ENCODE measurements at places on chromosomes 16 and 17. TPM values are rescaled to one million over a fixed set of nuclear protein-coding genes. Genes with fewer than 3 reads are reported as not detected.
A peak's percentile ranks its signal among the peaks of the same experiment; 100 is the strongest.

Gene PRCD
- 0.85 TPM for total RNA-seq

GRCh38 chr17:10010752-10011151 is 105.7 kb upstream of the RCVRN start:
- DNase-seq: no peak

DNA sequence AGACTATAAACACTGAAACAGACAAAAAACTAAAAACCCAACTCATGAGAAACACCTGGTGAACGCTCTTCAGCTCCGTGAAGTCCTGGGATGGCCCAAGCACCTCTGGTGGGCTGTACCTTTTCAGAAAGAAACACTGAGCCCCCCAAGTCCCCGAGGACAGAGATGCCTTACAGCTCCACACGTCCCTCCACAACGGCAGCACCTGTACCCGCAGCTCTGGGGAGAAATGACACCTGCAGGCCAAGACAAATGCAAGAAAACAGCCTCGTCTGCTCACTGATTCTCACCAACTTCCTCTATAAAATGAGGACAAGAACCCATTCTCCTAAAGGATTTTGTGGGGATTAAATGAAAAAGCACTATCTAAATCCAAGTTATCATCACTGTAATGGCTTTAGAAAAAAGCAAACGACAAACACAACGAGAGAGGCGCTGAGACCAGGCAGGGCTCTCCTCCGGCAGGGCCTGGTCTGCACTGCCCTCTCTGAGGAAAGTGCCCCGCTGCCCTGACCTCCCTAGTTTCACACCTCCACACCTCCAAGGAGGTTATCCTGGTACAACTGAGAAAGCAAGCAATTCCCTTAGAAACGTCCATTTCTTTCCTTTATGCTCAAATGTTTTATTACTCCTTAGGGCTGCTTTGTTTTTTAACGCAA is 114.9 kb downstream of the ZNF778 start:
- DNase-seq: no peak

GRCh38 chr17:45230787-45231480 is 9.2 kb downstream of the FMNL1 start:
- no peak for DNase-seq

DNA sequence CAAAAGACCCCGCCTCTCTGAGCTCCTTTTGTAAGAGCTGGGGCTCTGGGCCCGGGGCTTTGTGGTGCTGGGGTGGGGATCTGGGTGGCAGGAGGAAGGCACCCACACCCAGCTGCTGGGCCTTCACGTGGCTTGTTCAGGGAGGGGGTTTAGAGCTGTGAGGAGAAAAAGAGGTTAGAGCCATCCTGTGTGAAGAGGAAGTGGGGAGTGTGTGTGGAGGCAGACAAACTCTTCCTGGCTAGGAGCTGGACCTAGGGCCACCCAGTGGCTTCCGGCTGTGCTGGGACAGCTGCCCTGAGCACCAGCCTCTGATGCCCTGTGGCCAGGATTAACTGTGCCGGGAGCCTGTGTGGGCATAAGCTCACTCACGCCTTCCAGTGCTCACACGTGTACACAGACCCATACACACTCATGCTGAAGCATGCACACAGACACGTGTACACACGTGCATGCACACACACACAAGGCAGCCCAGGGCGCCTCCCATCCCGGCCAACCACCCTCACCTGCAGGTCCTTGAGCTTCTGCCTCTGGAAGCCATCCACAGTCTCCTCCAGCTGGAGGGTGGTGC is 7.4 kb downstream of the CIBAR2 start:
- no peak for DNase-seq

- DNase-seq: no peak
These were observed 12.9 kb downstream of the AKAP1 start for GRCh38 chr17:57097832-57098421.

Gene DRC3
- total RNA-seq: 4.5 TPM

Gene PYY
- total RNA-seq: not detected

Gene ZG16B
- 268 TPM for total RNA-seq

Gene HOXB6
- 0.40 TPM for total RNA-seq

Gene DHODH
- total RNA-seq: 4.4 TPM

DNA sequence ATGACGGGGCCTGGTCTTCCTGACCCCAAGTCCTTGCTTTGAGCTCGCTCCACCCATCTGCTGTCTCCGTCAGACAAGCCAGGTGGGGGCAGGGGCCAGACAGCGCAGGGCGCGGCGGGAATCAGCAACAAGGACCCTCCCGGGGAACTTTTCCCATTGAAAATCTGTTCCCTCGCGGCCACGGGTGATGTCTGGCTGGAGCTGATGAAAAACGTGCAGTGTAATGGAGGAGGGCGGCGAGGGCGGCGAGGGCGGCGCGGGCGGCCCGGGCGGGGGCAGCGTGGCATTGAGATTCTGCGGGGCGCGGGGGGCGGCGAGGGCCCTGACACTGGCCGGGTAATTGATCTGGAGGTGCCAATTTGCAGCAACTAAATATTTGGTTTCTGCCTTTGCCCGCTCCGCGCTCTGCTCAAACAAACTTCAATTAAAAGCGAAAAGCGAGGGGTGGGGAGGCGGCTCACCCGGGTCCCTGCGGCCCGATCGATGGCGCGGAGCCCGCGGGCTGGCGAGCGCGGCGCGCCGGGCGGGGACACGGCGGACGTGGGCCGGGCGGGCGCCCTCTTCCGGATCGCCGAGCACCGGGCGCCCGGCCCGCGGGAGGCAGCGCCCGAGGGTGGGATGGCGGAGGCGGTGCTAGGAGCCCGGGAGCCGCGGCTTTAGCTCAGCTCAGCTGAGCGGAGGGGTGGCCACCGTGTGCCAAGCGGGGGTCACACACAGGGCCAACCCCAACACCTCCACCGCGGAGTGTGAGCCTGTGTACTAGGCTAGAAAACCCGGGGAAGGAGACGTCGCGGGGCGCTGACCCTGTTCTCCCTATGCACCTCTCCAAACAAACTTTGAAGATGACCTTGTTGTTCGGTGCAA is 32.4 kb downstream of the DCAKD start:
- DNase-seq: no peak

Gene NDUFAF8
- total RNA-seq: 27.4 TPM

Gene NEK8
- 5.1 TPM for total RNA-seq

Gene MAP3K14
- 16.1 TPM for total RNA-seq

- DNase-seq: no peak
These were observed 17.3 kb upstream of the ERCC4 start for GRCh38 chr16:13902677-13903076.

Gene AANAT
- total RNA-seq: not detected

DNA sequence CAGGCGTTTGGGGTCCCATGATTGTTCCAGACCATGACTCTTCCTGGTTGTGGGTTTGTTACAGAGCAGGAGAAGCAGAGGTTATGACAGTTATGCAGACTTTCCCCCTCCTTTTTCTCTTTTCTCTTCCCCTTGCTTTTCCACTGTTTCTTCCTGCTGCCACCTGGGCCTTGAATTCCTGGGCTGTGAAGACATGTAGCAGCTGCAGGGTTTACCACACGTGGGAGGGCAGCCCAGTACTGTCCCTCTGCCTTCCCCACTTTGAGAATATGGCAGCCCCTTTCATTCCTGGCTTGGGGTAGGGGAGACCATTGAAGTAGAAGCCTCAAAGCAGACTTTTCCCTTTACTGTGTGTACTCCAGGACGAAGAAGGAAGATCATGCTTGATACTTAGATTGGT is 7.9 kb upstream of the TACO1 start:
- DNase-seq: no peak

DNA sequence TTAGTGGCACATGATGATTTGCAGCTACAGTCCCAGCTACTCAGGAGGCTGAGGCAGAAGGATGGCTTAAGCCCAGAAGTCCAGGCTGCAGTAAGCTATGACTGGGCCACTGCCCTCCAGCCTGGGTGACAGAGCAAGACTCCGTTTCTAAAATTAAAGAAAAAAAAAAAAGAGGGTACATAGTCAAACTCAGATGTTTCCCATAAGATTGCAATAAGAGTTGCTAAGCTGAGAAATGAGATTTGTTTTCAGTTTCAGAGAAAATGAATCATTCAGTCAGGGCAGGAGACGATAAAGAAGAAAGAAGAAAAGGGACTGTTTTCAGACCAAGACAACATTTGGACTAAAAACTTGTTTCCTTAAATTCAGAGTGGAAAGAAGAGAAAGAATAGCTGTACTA is 30.2 kb upstream of the PHLPP2 start:
- DNase-seq: no peak

Gene RCVRN
- 0.23 TPM for total RNA-seq

DNA sequence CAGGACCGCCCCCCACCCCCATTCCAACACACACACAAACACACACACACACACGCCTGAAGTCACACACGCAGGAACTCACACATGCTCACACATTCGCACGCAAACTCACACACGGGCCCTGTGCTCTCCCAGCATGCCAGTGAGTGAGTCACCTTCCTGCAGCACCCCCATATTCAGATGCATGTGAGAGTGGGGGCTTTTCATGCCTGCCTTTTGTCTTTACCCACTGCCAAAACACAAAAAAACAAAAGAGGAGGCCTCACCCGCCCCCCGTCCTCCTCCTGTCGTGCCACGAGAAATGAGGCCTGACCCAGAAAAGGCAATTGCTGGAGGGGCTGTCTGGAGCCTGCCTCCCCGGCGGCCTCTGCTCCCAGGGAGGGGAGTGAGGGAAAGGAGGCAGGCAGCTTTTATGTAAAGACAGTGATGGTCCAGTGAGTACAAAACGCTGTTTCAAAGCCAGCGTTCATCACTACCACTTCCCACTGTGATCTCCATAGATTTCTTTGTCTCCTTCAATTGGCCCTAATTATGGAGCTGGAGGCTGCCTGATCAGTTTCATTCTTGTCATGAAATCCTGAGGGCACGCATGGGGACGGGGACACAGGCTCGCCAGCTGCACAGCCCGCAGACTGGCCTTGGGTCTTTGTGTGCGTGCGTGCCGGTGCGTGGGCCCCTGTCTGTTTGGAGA is 29.5 kb upstream of the GSE1 start:
- no peak for DNase-seq

DNA sequence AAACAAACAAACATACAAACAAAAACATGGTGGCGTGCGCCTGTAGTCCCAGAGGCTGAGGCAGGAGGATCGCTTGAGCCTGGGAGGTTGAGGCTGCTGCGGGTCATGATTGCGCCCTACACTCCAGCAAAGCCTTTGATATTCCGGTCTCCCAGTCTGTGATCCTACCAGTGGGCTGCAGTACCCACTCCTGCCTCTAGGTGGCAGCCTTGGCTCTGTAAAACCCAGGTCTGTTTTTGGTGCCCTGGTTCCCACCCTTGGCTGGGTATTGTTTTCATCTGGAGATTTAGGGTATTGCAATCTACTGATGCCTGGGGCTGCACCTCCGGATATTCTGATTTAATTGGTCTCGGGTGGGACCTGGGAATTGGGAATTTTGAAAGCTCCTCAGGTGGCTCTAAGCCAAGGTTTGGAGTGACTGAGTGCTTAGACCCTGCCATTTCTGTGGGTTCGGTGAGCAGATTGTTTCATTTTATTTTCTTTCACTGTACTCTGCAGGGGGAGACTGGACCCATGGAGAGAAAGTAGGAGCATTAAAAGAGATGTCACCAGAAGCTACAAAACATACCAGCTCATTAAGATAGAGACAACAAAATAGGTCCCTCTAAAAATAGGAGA is 40.5 kb downstream of the MYH3 start:
- peak; percentile 74 for DNase-seq
